ENCODE measurements at places on chromosomes 6 and 20.

GRCh38 chr6:150741633-150742200, 123.8 kb upstream of the MTHFD1L start:
- peak; percentile 29 for DNase-seq

GRCh38 chr6:154164397-154164796, 125.4 kb downstream of the OPRM1 start:
- DNase-seq, result no peak

DNA sequence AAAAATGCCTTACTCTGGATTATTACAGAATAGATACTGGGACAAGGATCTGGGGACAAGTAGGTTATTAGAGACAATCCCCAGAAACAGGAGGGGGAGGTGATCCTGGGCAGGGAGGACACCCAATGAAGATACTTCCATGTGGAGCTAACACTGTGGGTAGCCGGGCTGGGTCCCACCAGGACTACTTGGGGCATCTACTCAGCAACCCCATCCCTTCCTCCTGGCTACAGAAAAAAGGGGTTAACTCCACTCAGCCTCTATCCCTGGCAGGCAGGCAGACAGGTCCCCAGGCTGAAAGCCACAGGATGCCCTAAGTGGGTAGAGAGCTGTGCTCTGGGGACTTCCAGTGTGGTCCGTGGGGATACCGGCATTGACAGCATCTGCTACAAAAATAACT, 68.0 kb upstream of the NXT1 start:
- DNase-seq, result no peak

- DNase-seq, result no peak
These were observed 670.8 kb downstream of the PRKN start for GRCh38 chr6:162056745-162057144.

- DNase-seq, result no peak
These were observed 74.9 kb downstream of the ADTRP start for GRCh38 chr6:11703725-11704124.

- no peak for DNase-seq
These were observed 293.3 kb downstream of the SYNE1 start for GRCh38 chr6:152343735-152344360.

- DNase-seq, result peak; percentile 31
These were observed at the start of gene OPRL1 for GRCh38 chr20:64080013-64080812. Gene OPRL1 (plus strand): TSS chr20:64080082. CDS start chr20:64092721, 12,639 bp downstream.

DNA sequence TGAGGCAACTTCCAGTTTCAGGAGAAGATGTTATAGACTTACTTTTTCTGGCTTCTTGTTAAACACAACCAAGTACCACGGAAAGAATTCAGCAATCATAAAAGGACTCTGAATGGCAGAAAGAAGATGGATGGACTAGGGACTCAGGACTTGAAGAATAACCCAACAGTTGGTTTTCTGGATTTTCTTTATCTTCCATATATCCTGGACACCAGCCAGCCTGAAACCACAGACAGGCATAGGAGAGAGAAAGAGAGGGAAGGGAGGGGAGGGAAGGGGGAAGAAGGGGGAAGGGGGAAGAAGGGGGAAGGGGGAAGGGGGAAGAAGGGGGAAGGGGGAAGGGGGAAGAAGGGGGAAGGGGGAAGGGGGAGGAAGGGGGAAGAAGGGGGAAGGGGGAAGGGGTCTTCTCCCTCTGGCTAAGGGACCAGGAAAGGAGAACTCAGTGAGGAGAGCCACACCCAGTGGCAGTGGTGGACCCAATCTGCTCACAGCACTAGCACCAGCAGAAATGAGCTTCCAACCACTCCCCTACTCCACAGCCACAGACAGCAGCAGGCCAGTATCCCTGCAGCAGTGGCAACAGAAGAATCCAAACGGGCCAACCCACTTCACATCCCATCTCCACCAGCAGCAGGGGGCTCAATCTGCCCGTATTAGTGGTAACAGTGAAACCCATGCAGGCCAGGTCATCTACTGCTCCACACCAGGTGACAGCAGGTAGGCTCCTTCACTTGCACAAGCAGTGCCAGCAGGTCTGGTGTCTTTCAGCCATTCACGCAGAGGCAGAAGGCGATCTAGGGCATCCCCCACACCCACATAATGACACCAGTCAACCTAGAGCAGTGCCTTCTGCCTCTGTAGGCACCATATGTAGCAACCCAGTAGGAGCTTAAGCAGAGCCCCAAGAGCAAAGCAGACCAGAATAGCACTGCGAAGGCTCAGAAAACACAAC, 78.6 kb downstream of the TRMT6 start:
- DNase-seq, result no peak

GRCh38 chr6:42365021-42365420, 86.7 kb downstream of the TRERF1 start:
- no peak for DNase-seq

- DNase-seq, result no peak
These were observed 262.7 kb downstream of the CD83 start for GRCh38 chr6:14380086-14380820.

GRCh38 chr20:34834459-34834893, 9.0 kb upstream of the NCOA6 start:
- peak; percentile 60 for DNase-seq

- DNase-seq, result no peak
These were observed 290.2 kb downstream of the TSHZ2 start for GRCh38 chr20:53262365-53262764.

DNA sequence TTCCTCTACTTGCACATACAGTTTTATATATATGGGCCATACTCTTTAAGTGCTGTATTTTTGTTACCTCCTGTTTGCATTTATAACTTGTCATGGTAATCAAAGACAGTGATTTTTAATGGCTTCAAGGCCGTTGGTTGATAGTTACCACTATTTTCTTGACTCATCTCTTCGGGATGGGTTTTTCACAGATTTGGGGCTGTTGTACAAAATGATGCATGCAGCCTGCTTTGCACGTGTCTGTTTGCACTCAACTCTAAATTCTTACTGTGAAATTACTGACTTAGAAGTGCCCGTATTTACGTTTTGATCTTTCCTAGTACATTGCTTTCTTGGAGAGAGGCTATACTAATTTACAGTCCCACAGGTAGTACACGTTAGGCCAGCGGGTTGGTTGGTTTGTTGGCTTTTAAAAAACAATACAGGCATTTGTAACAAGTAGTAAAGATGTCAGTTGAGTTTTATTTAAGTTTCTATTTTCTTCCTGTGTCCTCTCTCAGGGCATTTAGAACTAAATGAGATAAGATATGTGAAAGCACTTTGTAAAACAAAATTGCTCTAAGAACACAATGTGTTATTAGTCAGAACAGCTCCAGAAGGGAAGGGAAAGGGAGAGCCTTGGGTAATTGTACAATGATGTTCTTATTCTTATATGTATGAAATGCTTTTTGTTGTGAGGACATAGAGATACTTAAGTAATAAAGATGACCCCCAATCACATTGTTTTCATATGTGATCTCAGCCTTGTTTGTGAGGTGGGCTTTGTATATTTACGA, 11.7 kb downstream of the JARID2 start:
- no peak for DNase-seq

DNA sequence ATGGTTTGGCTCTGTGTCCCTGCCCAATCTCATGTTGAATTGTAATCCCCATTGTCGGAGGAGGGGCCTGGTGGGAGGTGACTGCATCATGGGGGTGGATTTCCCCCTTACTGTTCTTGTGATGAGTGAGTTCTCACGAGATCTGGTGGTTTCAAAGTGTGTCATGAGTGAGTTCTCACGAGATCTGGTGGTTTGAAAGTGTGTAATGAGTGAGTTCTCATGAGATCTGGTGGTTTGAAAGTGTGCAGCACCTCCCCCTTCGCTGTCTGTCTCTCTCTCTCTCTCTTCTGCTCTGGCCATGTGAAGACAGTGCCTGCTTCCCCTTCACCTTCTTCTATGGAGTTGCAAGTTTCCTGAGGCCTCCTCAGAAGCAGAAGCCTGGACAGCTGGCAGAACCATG, 87.6 kb downstream of the MYLK4 start:
- no peak for DNase-seq

- no peak for DNase-seq
These were observed 187.8 kb upstream of the PRDM1 start for GRCh38 chr6:105898286-105898685.

DNA sequence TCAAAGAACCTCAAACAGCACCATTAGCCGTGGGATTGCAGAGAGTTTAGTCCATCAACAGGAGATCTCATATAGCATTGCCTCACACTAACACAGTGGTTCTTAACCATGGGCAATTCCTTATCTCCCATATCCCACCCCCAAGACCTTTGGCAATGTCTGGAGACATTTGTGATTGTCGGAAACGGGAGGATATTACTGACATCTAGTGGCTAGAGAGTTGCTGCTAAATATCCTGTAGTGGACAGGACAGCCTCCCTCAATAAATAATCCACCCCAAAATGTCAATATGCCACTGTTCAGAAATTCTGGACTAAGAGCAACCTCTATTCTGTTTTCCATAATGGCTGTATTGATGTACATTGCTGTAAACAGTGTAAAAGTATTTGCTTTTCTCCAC, 210.1 kb upstream of the CCN2 start:
- no peak for DNase-seq

- DNase-seq, result peak; percentile 64
These were observed 49.4 kb downstream of the IYD start for GRCh38 chr6:150417899-150418826.

GRCh38 chr6:108804956-108805355, 43.3 kb upstream of the ARMC2 start:
- no peak for DNase-seq

GRCh38 chr6:7261852-7262461, 51.0 kb downstream of the SSR1 start:
- no peak for DNase-seq

GRCh38 chr6:134161041-134161440, 108.6 kb upstream of the SLC2A12 start:
- DNase-seq, result no peak

GRCh38 chr6:37202788-37203491, 33.0 kb downstream of the PIM1 start:
- DNase-seq, result no peak

GRCh38 chr20:21028436-21028835, 77.7 kb downstream of the LINC00237 start:
- no peak for DNase-seq

DNA sequence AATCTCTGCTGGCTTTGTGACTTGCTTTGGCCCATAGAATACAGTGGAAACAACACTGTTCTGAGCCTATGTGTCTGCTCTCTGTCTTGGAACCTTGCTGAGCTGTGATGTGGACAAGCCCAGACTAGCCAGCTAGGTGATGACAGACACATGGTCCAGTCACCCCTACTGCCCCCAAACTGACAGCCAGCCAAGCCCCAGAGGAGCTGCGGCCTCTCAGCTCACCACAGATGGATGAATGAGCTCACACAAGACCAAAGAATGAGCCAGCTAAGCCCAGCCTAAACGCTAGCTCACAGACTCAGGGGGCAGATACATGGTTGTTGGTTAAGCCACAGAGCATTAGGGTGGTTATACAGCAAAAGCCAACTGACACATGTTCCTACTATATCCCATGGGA, 4.1 kb downstream of the AARS2 start:
- DNase-seq, result no peak

DNA sequence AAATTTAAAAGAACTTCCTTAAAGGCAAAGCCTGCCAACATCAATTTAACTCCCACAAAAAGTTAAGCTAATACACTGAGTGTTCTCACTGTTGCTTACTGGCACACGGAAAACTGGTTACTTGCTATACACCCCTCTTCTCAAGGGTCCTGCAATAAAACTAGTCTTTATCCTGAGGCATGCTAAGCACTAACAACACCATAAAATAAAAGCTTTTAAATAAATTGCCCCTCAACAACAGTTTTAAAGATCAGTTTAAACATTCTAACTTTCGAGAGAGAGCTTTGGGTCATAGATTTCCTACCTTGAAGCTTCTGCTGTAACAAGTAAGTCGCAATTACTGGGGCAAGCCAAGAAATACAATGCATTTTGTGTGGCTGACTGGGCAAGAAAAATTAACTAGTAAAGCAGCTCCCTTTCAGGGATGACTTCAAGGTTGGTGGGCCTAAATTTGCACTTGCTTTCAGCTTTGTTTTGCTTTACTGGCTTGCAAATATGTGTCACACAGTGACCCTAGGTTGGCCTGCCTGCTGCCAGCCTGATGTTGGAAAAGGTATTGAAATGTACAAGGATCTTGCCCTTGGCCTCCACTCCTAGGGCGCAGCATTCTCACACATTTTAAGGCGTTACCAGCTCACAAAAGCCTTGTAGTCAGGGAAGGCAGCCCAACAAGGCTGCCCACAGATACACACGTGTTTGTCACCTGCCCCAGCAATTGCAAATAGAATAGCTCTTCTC, 4.0 kb upstream of the HEY2 start:
- DNase-seq, result no peak

- no peak for DNase-seq
These were observed 3.9 kb upstream of the MRPS10 start for GRCh38 chr6:42221546-42221945.

DNA sequence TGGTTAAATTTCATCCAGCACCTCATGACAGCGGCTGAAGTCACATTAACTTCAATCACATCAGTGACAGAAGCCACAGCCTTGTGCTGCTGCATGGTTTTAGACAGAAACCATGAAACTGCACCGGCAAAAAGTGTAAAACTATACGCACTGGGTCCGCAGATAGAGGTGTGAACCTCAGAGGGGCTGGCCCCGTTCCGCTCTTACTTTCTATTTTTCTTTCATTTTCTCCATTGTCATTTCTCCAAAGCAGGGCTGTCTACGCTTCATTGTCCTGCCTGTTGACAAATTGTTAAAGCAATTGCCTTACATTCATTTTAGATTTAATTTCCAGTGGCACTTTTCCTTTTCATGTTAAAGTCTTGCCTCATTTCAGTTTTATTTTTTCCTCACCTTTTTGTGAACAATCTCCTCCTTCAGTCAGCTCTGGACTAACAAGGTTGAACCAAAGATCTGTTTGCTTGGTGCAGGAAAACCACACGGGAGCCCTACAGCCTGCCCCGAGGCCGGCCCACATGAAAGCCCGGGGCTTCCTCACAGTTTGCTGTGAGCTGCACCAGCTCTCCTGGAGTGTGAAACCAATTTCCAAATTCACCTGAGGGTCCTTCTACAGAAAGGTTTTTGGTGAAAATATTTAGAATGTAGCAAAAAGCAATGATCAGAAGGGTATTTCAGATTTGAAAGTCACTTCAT, 63.7 kb downstream of the PRR18 start:
- peak; percentile 44 for DNase-seq

DNA sequence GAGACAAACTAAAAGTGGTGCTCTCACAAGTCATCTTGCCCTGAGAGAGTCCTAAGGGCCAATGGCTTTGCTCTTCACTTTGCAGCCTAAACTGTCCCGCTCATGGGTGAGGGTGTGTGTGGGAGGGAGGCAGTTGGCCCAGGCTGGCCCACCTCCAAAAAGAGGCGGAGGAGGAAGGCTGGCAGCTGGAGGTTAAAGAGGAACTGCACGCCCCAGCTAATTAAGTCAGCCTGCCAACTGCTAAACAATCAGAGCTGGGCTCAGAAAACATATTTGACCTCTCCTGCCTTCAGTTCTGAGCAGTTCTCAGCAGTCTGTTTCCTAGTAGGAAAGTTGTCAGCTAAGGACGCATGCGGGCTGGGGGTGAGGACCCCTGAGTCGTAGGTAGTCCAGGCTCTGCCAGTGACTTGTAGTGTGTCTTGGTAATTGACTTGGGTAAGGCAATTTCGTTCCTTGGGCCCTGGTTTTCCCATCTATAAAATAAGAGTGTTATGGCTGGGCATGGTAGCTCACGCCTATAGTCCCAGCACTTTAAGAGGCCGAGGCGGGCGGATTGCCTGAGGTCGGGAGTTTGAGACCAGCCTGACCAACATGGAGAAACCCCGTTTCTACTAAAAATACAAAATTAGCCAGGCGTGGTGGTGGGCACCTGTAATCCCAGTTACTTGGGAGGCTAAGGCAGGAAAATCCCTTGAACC, 17.0 kb downstream of the GSS start:
- no peak for DNase-seq
